ENCODE measurements at places on chromosomes 4 and X.

DNA sequence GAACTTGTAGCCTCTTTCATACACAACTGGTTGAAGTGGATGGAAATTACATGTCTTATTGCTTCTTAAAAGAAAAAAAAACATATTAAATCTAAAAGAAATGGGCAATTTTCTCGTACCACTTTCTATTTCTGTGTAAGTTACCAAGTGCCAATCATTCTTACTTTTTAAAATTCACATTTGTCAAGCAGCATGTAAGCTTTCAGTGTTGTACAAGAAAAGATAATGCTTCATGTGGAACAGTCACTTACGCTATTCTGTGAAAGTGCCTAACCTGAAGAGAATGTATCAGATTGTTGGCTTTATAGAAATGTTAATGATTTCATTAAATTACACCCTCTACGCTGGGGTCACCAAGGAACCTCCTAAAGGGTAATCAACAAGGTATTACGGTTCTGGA is 4.4 kb upstream of the DCTD start:
- DNase-seq, result no peak

GRCh38 chr4:183499801-183500200 is 5.1 kb upstream of the ING2 start:
- DNase-seq, result no peak

- DNase-seq, result no peak
Measured at GRCh38 chr4:25308761-25309160, 3.8 kb upstream of the ZCCHC4 start.

DNA sequence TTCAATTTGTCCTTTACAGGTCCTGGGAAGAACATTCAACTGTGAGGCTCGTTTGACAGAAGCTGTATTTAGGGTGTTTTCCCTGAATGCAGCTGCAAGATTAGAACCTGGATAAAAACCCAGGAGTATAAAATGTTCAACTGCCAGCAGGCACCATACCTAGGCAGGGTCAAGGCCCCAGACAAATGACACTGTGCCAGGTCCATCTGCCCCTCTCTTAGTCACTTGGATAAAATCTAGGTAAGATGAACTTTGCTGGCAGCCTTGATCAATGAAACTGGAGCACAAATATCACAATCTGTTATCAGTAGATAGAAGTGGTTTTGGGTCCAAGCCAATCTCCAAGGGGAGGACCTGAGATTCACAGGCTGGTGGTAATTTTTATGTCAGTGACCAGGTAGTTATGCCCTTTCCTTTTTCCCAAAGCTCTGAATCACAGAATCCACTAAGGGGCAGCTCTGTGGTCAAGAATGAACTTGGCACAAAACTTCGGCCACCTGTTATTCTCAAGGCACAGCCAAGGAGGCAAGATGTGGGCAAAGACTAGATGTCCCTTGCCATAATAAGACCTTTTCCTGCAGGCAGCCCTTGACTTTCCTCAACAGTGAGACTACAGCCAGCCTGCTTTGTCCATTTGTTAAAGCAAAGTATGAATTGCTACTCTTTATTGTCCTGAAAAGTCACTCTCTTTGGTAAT is 501.0 kb downstream of the PPARGC1A start:
- DNase-seq, result no peak

- no peak for DNase-seq
Measured at GRCh38 chr4:162920649-162921048, 246.0 kb downstream of the NAF1 start.

DNA sequence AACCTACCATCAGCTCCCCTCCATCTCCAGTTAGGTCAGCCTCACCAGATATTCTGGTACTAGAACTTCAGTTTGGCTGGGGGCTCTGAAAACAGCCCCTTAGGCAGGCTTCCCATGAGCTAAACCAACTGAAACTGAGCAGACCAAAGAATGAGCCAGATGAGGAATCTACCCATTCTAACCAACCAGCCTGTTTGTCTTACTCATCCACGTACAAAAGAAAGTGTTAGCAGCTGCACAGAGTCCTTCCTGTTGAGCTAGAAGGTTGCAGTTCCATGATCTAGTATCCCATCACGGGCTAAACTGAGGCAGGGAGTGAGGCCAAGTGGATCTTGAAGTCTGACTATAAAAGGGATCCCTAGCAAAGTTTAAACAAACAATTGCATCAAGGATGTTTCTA is 17.5 kb downstream of the MAGEA9B start:
- no peak for DNase-seq

- no peak for DNase-seq
Measured at GRCh38 chr4:1347410-1347864, 429 bp downstream of the UVSSA start.
